Activated T-helper 1 cell treated with Interleukin-2 at 50 U/mL for 16 hours (primary cell): ENCODE measurements at places on chromosomes 5 and 9.

DNA sequence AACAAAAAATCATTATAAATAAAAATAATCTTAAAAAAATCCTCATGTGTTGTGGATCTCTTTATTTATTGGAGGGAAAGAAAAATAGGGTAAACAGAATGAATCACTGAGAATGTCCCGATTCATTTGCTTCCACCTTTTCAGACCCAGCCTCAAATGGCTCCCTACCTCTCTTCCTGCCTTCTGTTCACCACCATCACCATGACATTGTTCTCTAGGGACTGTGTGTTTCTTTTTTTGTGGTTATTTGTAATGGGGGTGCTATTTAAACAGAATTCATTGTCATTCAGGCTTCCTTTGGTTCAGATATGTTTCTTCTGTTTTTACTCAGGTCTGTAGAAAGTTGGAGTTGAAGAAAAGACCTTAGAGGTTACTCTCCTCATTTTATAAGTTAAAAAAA lies 198.2 kb downstream of the KIF4B start:
- DNase-seq: no peak

- no peak for DNase-seq
Observed at GRCh38 chr5:145918397-145918796, 18.0 kb upstream of the SH3RF2 start.

DNA sequence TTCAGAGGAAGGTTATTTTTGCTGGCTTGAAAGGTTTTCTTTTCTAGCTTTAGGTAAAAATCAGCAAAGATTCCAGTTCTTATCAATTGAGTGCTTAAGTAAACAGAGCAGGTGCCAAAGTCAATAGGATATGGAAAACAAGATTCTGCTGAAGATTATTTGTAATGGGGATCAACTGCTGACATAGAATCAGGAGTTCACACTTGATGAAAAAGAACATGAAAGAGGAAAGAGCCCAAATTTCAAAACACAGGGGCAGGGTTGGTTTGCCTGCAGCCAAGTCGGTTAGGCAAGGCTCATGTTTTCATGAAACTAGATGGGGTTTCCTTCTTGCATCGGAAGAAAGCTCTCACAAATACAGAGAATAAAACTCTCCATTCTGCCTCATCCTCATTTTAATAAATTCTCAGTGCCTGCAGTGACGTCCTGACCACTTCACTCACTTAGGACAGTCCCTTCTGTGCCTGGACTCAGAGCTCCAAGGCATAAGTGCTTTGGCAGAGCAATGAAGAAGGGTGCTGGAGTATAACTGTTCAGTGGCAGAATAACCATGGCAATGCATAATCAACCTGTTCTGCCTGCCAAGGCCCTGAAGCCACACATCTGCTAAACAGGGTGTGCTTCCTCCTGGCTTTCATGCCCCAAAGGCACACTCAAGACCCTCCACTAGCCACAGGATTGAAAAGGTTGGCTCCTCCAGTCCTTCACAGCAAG lies 179.6 kb downstream of the GNAQ start:
- no peak for DNase-seq

GRCh38 chr5:65062469-65063083 lies 293.8 kb downstream of the CWC27 start:
- no peak for DNase-seq

DNA sequence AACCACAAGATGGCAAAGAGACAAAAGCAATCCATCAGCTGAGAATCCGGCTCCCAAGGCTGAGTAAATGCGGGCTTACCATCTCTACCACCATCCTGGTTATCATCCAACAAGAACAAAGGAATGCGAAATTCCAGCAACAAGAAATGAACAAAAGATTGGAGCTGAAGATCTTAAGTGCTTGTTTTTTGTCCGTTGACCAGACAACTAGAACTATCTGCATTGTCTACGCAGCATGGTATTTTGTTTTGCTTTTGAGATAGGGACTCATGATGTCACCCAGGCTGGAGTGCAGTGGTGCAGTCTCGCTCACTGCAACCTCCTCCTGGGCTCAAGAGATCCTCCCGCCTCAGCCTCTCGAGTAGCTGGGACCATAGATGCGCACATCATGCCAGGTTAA lies 88.9 kb downstream of the ZNF366 start:
- no peak for DNase-seq

GRCh38 chr5:153654504-153655200 lies 164.2 kb downstream of the GRIA1 start:
- DNase-seq: no peak

DNA sequence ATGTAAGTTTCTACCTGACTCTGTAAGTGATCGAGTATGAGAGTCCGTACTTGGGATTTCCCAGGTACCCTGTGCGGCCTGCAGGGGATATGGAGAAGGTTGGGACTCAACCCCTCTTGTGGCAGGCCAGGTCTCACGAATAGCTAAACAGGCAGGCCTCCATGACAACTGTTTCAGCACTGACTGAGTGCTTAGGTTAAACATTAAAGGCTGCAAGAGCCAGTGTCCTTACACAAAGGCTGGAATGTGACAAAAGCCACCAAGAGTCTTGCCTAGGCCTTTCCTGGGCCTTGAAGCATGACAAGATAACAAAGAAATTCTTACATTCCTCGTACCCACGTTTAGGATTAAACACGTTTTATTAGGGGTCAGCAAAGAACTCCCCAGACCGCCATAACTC lies 58.6 kb downstream of the THBS4 start:
- no peak for DNase-seq

DNA sequence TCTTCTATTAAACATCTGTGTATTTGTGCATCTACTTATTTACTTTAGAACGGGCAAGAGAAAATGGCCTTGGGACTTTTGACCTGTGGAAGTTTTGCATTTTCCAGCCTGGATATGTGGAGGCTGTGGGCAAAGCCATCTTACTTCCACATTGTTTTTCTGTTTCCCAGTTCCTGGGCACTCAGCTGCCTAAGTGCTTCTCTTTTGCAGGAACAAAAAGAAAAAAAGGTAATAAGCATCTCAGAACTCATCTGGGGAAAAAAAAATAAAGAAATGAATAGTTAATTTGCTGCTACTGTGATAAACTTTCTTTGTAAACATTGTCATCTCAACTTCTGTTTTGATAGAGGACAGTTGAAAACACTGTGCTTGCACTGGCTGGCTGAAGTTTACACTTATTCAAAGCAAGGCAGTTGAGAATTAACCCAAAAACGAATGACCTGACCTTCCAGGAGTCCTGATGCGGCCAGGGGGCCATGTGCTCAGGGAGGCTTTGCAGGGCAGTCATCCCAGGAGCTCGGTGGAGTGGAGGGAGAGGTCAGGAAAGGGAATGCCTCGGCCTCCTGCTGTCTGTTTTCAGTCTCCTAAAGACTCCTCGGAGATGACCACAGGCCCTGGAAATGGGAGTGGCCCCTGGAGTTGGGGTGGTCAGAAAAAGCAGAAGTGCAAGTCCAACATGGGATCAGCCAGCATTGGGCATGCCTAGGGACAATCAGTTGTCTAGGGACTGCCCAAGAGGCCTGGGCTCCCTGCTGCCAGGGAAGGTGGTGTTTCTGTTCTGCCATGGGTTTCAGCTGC lies 75.5 kb downstream of the RAI14 start:
- no peak for DNase-seq
